Muscle of leg (tissue), 16 donors: ENCODE measurements at places on chromosomes 2 and 18.

DNA sequence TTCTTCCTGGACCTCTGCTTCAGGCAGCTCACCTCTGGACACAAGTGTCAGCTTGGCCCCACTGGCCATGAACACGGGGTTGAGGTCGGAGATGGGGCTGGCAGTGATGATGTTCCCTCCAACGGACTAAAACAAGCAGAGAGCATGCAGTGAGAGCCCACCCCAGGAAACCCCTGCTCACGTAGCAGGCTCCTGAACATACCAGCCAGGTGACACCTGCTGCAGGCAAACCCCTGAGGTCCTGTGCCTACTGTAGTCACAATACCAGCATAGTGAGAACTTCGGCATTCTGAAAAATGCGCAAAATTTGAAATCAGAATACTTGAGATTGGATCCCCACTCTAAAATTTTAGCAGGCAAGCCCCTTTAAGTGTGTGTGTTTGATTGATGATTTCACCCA is 32.9 kb downstream of the XDH start:
- DNase-seq, result no peak

- no peak for DNase-seq
Observed at GRCh38 chr2:173680574-173680973, 284.6 kb downstream of the SP3 start.

DNA sequence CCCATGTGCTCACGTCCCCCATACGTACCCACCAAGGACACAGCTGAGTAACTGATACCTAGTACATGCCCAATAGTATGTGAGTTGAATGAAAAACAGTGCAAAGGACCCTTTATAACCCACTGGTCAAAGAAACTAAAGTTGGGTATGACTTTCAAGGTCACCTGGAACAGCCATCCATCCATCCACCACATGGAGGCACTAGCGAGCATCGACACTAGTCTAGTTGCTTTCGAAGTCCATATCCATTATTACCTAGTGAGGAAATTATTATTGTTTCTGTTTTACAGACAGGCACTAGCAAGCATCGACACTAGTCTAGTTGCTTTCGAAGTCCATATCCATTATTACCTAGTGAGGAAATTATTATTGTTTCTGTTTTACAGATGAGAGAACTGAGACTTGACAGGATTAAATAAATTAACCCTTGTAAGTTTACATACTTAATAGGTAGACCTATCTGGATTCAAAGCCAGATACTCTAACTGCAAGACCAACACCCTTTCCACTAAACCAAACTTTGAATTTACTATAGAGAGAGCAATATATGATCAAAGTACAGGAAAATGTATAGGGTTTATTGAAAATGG is 233.7 kb downstream of the METTL4 start:
- DNase-seq, result no peak

- no peak for DNase-seq
Observed at GRCh38 chr2:120550282-120550681, 185.4 kb upstream of the GLI2 start.

DNA sequence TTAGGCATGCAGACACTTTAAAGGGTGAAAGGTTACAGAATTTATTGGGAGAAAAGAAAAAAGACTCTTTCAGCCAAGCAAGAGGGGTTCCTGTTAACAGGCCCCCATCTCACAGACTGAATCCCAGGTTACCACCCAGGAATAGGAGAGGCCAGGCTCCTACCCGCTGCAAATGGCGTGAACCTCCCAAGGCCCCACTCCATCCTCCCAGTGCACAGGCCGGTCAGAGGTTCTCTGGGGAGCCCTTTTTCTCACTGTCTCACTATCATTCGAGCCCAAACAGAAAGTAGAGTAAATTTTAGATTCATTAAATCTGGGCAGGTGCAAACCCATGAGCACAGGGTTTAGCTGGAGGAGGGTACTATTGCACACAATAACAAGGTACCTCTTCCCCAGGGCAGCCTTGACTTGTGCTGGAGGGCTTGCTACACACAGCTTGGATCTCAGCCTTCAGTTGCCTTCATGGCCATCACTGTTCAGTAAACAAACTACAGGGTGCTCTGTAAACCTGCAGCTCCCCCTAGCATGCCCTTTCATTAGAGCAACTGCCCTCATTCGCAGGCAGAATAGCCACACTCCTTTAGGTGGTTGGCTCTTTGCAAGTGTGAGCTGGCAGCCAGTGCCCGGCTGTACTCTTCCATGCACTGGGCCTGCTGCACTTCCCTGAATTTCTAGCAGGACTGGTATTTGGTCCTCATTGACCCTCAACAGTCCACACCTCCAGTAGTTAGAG is 7.3 kb upstream of the PLEK start:
- peak; percentile 41 for DNase-seq
